ENCODE measurements at places on chromosomes 1 and 21. TPM values are rescaled to one million over a fixed set of nuclear protein-coding genes. Genes with fewer than 3 reads are reported as not detected.

DNA sequence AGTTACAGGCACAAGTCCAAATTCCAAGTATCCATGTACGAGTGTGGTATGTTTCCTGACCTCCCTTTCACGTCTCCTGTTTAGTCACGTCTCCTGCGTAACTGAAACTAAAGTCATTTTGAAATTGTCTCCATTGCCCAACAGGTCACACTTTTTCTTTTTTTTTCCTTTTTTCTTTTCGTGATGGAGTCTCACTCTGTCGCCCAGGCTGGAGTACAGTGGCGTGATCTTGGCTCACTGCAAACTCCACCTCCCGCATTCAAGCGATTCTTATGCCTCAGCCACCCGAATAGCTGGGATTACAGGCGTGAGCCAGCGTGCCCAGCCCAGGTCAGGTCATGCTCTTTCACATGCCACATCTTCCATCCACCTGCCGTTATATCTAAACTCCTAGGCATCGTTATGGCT lies 38.2 kb downstream of the L1TD1 start:
- no peak for DNase-seq

DNA sequence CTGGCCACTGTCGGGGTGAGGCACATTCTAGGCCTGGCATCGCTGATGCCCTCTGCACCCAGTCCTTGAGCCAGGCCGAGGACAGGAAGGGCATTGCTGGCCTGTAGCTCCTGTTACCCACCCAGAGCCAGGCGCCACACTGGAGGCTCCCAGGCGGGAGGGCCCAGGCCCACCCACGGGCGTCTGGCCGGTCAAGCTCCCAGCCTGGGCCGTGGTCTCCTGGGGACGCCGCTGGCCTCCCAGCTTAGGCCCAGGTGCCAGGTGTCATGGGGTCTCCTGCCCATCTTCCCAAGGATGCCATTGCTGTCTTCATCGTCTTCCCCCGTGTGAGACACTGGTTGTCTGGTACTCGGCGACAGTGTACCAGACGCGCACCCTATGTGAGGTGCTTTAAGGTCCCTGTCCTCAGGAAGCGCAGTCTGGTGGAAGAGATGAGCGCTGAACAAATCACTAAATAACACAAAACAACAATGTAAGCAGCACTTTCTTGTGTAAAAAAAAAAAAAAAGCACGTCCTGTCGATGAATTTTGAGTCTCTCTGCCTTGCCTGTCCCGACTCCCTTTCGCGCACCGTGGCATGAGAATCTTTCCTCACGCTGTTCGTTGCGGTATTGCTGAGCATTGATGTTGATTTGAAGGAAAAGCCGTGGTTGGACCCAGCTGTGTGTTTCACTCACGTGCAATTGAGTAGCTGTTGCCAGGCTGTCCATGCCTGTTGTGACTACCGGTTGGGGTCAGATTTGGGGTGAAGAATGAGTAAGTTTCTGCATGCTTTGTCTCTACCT lies 27.0 kb upstream of the TRAPPC10 start:
- no peak for DNase-seq

GRCh38 chr1:30650038-30650967 lies 73.1 kb downstream of the MATN1 start:
- no peak for DNase-seq

- no peak for DNase-seq
Measured at GRCh38 chr1:227541129-227541528, 22.2 kb upstream of the ZNF678 start.

- no peak for DNase-seq
Measured at GRCh38 chr21:18493422-18493821, 89.8 kb upstream of the TMPRSS15 start.

GRCh38 chr1:3630914-3631313 lies 6.1 kb downstream of the TPRG1L start:
- DNase-seq: no peak

- no peak for DNase-seq
Measured at GRCh38 chr1:7513081-7513480, 258.0 kb upstream of the VAMP3 start.

DNA sequence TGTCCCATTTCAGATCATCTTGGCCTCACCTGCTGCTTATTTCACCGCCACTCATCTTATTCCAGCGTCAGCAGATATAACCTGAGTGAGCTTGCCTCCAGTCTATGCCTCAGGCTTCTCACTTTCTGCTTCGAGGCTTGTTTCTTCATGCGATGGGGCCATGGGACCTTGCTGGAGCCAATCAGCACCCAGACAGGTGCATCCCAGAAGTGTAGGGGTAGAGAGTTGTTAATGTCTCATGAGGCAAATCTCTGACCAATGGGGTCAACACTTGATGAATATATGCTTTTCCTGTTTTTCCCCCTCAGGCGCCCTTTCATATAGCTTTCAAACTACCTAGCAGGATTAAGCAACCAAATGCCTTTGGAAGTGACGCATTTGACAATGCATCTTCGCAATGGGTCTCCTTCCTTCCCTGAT lies 935 bp upstream of the YIPF1 start:
- peak; percentile 0 for DNase-seq

DNA sequence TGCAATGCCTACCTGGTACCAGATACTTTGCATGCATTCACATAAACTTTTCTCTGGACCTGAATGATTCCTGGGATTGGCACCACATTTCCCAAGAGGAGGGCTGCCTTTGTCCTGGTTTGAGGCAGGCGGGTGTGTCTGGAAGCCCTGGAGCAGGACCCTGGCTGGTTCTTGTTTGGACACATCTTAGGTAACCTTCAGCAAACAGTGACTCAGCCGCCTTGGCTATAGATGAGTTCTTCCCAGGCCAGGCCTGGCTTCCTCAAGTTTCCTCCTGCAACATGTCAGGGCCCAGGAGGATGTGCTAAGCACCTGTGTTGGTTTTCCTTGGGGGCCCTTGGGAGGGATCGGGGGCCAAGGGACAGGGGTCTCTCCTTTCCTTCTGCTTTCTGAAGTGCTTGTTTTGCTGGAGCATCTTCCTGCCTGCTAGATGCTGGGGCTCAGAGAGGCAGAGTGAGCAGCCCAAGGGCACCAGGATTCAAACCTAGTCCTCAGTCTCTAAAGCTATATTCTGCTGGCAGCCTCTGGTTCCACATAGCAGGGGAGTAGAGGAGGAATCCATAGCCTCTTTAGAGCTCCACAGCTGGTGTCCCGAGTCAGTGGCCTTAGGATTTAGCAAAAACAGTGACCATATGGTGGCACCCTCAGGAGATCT lies 38.2 kb downstream of the PAX7 start:
- DNase-seq: no peak

DNA sequence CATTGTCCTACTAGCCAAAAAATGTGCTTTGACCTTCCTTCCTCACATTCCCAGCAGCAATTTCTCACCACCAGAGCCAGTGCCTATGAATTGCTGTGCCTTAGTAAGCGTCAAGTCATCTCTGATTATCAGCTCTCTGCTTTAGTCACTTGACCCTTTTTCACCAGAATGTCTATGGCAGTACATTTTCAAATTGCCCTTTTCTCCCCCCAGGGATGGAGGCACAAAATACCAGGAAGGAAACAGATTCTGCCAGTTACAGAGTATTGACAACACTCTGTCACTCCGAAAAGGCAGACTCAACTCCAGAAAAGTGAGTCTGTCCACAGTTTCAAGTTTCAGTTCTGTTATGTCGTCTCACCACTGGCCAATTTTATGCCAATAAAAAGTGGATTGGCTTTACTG lies 167.4 kb downstream of the TNFSF18 start:
- DNase-seq: no peak

DNA sequence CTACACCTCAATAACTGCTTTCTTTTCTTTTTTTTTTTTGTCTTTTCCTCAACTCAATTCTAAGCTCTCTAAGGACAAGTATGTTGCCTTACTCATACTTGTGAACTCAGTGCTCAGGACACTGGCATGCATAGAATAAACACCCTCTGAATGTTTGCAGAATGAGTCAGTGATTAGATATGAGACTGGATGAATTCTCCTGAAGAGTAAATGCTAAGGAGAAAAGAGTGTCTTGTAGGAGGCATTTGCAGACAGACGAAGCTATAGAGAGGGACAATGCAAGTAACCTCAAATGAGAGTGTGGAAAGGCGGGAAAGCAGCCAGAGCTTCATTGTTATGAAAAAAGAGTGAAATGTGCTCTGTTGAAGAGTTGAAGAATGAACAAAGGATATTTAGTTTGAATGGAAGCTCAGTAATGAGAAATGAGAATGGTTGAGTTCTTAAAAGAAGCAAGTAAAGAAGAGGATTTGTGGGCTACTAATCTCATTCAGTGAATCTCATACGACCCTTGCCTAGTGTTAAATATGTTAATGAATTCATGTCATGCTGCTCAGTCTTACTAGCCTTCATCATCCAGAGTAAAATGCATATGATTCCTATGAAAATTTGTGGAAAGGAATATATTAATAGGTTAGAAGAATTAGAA lies 166.1 kb upstream of the DPYD start:
- no peak for DNase-seq

GRCh38 chr1:168555508-168556046 lies 11.8 kb upstream of the XCL2 start:
- no peak for DNase-seq

GRCh38 chr1:245715970-245716369 lies 561.2 kb downstream of the KIF26B start:
- DNase-seq: no peak

DNA sequence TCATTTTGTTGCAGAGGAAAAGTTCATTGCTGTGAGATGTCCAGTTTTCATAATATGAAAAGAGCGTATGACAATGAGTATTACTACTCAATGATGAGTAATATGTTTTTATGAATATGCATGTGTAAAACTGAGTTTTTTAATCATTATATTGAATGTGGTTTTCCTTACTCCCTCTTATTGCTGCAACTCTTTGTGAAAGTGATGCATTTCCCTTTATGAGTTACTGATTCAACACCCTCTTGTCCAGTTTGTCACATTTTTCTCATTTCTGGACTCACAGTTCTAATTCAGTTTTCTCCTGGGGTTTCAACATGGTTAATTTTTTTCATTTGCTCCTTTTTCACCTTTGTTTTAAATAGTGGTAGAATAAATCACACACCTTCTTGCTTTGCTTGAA lies 35.2 kb upstream of the KCNJ15 start:
- DNase-seq: no peak

DNA sequence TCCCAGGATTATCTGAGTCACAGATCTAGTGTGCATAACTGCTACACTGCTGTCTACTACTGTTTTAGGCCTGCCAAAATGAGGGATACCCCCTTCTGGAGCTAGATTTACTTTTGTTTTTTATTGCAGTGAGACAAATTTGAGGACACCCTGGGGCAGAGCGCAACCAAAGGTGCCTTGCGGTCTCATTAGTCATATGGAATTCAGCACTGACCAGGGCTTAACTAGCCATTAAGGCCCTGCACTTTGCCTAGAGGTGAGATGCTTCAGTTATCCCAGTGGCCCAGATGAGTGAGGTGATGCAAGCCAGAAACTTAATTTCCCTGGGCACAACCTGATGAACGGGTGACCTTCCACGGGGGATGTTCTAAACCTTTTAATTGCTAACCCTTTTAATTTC lies 998 bp upstream of the SPAG17 start:
- no peak for DNase-seq

The CXADR gene
- total RNA-seq: 0.43 TPM

The KRTAP13-2 gene
- not detected for total RNA-seq

The TRIM62 gene
- 22.8 TPM for total RNA-seq

The HMCN1 gene
- total RNA-seq: 0.19 TPM

The NDUFV3 gene
- 30.9 TPM for total RNA-seq

The DYNLT4 gene
- 0.65 TPM for total RNA-seq

The PHF13 gene
- total RNA-seq: 12.5 TPM
